RWPE1 (cell line): ENCODE measurements at places on chromosomes 5 and 9.

DNA sequence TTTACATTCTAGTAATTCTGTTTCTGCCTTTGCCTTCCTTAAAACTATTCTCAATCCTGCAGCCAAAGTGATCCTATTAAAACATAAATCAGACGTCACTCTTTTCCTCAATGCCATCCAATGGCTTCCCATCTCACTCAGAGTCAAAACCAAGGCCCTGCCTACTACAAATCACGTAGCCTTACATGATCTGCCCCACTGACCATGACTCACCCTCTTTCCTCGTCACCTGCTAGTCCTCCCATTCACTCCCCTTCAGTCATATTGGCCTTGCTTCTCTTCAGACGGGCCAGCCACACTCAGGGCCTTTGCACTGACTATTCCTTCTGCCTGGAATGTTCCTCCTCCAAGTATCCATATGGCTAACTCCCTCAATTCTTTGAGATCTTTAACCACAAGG is 39.0 kb upstream of the DMXL1 start:
- DNase-seq, result no peak

DNA sequence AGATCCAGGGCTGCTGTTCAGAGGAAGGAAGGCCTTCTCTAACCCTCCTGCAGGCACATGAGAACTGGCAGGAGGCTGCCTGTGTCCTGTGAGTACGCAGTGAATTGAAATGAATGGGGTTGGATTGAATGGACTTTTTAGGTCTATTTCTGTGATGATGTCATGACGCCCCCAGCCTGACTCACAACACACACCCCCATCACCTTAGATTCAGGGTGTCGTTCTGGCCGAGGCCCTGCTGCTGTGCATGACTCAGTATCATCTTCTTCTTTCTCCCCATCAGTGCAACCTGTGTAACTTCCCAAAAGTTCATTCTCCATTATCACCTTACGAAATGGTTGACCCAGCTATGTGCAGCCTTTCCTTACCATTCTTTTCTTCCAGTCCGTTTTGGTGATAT is 5.4 kb downstream of the PCAT7 start:
- no peak for DNase-seq

GRCh38 chr5:158769079-158769478 is 330.6 kb downstream of the EBF1 start:
- DNase-seq, result no peak

GRCh38 chr5:160397492-160397891 is 2.4 kb downstream of the FAM200C start:
- DNase-seq, result no peak

GRCh38 chr5:14118551-14119320 is 24.4 kb upstream of the TRIO start:
- DNase-seq, result no peak

GRCh38 chr9:133769511-133770075 is 31.4 kb upstream of the SARDH start:
- no peak for DNase-seq

DNA sequence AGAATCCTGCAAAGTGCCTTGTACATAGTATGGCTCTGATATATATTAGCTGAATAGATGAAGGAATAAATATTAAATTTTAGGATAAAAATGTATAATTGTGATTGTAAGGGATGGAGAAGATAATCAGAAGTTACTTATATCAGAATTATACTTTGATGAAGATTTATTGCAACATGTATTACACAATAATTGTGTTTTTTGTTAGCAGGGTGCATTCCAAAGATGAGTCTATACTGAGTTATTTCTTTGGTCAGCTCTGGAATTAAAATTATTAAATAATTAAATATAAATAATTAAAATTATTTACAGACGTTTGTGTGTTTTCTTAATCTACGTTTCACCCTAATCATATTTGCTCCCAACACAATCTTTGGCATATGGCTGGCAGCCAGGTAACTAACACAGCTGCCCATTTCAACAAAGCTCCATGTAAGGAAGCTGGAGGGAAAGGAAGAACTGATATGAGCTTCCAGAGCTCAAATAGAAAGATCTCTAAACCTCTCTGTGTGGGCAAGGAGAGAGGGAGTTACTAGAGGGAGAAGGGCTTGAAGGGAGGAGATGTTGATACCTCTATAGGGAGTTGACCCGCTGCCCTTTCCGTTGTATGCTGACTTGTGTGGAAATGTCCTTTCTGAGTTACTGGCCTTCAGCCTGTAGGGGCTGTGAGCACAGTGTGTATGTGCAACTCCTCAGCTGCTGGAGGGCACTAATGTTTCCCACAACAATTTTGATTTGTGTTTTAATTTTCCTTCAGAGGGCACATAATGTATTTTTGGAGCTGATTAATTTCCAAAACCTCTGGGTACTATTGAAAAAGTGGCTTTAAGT is 403.4 kb downstream of the MAN2A1 start:
- no peak for DNase-seq

DNA sequence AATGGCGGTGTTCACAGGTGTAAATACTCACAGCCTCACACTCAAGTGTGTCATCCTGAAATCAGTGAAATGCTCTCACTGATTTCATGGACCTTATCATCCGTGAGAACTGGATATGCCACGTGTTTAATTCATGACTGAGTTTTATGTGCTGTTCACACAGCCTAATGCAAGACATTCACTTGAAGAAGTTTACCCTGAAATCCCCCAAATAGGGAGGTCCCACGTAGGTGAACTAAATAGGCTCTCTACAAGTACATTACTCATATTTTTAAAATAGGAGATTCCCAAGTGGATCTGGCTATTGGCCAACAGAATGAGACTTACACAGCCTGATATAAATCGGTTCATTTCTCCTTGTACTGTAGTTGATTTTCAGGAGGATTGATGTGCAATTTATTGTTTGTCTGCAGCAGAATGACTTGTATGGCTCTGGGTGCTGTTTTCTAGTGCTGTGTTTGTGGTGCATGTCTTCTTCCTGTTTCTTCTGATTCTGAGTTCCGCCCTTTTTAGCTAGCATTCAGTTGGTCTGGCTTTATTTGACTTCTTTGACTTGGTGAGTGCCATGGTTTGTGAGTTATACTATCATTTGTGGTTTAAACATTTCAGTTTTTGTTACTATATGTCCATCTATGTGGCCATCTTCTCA is 25.1 kb downstream of the TRIO start:
- DNase-seq, result no peak

GRCh38 chr5:128629157-128629556 is 91.1 kb upstream of the FBN2 start:
- no peak for DNase-seq

- DNase-seq, result no peak
These were observed 392.3 kb downstream of the CETN3 start for GRCh38 chr5:90017239-90017638.

- no peak for DNase-seq
These were observed 3.4 kb downstream of the SLC6A19 start for GRCh38 chr5:1204693-1205242.

DNA sequence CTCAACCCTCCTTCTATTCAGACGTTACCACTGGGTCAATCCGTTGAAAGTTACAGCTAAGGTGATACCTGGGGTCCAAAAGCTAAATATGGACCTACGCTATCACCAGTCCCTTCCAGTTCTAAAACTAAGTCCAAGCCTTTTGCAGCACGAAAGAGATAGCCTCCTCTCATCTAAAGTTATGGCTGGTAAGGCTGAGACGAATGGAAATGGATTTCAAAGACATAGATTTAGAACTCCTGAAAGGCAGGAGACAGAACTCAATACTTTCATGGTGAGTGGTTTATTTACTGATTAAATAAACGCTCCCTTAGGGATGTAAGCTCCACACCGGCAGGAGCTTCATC is 751 bp upstream of the RIC1 start:
- no peak for DNase-seq
